ENCODE measurements at places on chromosomes 2 and 18. TPM values are rescaled to one million over a fixed set of nuclear protein-coding genes. Genes with fewer than 3 reads are reported as not detected.

Gene CGREF1
- 0.70 TPM for total RNA-seq

Gene CXCR4
- total RNA-seq = not detected

Gene ELP2
- total RNA-seq = 40.9 TPM

Gene CCDC68
- total RNA-seq = 0.79 TPM

Gene ALKAL2
- total RNA-seq = not detected

Gene TANK
- total RNA-seq = 43.4 TPM

Gene AQP12B
- not detected for total RNA-seq

Gene CPSF3
- 51.8 TPM for total RNA-seq

Gene MALL
- 126 TPM for total RNA-seq

Gene ZNF892
- 2.5 TPM for total RNA-seq

Gene PDE1A
- total RNA-seq = under 0.01 TPM

Gene SPATA3
- total RNA-seq = not detected

Gene PPP4R1
- 101 TPM for total RNA-seq

Gene TMEM178A
- total RNA-seq = 0.56 TPM

Gene GREB1
- not detected for total RNA-seq

Gene ACTR1B
- 25.7 TPM for total RNA-seq

Gene AFF3
- 0.14 TPM for total RNA-seq

Gene ERBB4
- total RNA-seq = not detected

Gene ABCG5
- not detected for total RNA-seq

Gene LONRF2
- total RNA-seq = not detected

Gene PLCL1
- not detected for total RNA-seq

Gene KDM3A
- total RNA-seq = 18.0 TPM

Gene CYRIA
- 1.1 TPM for total RNA-seq

Gene UNC80
- not detected for total RNA-seq

Gene GRHL1
- 33.9 TPM for total RNA-seq

Gene C2orf49
- 17.7 TPM for total RNA-seq

Gene SRD5A2
- not detected for total RNA-seq

Gene CABLES1
- 1.1 TPM for total RNA-seq

Gene NTSR2
- total RNA-seq = not detected

Gene COLEC12
- not detected for total RNA-seq

Gene MC5R
- total RNA-seq = not detected

Gene M1AP
- 0.56 TPM for total RNA-seq

Gene HADHB
- 116 TPM for total RNA-seq

Gene WNT6
- total RNA-seq = not detected

Measured in airway epithelial cell (primary cell).